Endodermal cell (in vitro differentiated cells): ENCODE measurements at places on chromosomes 5 and 9. TPM values are rescaled to one million over a fixed set of nuclear protein-coding genes. Genes with fewer than 3 reads are reported as not detected.

GRCh38 chr5:127562252-127562651 is 44.8 kb downstream of the PRRC1 start:
- peak; percentile 79 for DNase-seq

DNA sequence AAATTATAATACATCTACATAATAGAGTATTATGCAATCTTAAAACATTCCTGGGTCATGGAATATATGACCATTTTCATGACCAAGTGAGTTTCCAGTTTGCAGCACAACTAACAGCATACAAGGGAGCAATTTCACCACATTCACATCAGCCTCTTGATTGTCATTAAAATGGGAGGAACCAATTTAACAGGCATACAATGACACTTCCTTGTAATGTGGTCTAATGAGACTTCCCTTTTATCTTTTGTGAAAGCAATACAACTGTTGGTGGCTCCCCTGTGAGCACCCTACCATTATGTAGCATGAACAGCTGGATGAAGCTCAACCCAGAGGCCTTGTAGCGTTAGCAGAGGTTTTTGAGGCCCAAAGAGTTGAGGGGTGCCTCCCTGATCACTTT is 13.6 kb upstream of the TMOD1 start:
- DNase-seq, result no peak

DNA sequence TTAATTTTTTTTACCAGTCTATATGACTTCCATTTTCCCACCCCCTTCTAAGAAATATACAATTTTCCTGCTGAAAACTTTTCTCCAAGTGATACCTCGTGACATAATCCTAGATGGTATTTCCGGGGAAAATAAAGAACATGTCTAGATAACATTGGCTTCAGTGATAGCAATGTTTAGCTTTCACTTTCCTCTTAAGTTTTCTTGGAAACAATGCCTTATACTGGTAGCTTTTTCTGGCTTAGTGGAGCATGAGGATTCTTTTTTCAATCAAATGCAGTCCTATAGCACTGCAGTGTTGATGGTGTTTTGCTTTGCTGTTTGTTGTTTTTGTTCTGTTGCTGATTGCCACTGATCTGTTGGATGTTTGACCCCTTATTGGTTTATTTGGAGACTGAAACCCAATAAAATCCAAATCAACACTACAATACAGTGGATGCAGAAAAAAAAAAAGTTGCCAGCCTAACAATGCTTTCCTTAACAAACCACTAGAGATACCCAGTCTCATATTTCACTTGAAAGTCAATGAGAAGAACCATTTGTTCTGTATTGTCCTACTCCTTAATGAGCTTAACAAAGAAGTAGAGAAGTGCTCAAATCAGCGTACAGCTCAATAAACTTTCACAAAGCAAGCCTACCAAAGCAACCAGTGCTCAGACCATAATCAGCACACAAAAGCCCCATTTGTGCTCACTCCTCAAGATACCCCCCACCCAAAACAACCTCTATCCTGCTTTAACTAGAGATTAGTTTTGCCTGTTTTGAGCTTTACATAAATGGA is 74.2 kb upstream of the GRAMD2B start:
- DNase-seq, result no peak

Gene SEMA5A
- 69.4 to 93.3 TPM (median 77.8 TPM) in 3 replicates for total RNA-seq

DNA sequence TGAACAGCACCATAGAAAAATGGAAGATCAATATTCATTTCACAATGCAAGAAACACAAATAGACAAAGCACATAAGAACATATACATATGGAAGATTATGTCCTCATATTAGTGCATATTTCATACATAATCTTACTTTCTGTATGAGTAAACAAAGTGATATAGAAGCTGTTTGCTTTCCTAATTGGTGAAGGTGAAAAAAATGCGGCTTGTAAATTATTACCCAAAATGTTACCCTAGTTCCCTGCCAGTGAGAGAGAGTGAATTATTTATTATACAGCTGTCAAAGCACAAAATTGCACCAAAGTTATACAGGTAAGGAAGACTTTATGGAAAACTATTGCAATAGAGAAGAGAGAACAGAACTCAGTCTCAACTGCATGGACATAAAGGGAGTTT is 1485.0 kb upstream of the CDH9 start:
- no peak for DNase-seq

Gene ARHGEF28
- 0.61 and 0.92 TPM in 2 replicates for total RNA-seq

Gene ITK
- 0.38 to 0.40 TPM in 2 of 3 replicates, not detected in the other for total RNA-seq

- DNase-seq, result no peak
Measured at GRCh38 chr5:5437227-5438172, 15.0 kb downstream of the ICE1 start.

Gene ECM2
- total RNA-seq, result 1.2 to 3.4 TPM (median 1.8 TPM) in 3 replicates

DNA sequence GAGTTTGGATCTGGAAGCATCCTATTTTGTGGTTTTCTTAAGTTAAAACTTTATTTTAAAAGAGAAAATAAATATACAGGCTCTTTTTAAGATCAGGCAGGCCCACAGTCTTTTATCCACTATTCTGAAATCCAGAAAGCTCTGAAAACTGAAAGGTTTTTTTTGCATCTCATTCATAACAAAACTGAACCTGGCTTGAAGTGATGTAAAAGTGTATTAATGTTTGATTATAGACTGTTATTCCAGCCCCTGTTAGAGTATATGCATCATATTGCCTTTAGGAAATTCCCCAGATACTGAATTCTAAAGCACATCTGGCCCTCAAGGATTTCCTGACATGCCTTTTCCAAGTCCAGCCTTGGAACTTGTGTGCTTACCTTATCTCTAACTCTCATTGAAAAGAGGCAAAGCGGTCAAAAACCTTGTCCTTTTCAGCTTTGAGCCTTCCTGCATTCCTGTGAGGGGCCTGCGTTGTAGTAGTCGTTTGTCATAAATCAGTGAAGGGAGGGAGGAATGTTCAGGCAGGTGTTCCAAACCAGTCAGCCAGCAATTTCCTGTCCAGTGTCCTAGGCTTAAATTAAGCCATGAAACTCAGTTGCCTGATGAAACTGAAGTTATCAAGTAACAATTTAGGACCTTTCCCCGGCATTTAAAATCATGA is 110.4 kb downstream of the TLE4 start:
- no peak for DNase-seq

GRCh38 chr5:92283521-92283920 is 900.4 kb upstream of the ARRDC3 start:
- no peak for DNase-seq

DNA sequence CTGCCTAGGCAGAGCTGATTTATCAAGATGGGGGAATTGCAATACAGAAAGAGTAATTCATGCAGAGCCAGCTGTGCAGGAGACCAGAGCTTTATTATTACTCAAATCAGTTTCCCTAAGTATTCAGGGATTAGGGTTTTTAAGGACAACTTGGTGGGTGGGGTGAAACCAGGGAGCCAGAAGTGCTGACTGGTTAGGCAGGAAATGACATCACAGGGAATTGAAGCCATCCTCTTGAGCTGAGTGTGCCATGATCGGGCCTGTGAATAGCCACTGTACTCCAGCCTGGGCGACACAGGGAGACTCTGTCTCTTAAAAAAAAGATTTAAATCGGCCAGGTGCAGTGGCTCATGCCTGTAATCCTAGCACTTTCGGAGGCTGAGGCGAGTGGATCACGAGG is 45.3 kb upstream of the CDK5RAP2 start:
- DNase-seq, result no peak

GRCh38 chr9:77563174-77563573 is 84.9 kb downstream of the GNA14 start:
- no peak for DNase-seq

- no peak for DNase-seq
Measured at GRCh38 chr5:74073257-74073656, 447.3 kb downstream of the ARHGEF28 start.

DNA sequence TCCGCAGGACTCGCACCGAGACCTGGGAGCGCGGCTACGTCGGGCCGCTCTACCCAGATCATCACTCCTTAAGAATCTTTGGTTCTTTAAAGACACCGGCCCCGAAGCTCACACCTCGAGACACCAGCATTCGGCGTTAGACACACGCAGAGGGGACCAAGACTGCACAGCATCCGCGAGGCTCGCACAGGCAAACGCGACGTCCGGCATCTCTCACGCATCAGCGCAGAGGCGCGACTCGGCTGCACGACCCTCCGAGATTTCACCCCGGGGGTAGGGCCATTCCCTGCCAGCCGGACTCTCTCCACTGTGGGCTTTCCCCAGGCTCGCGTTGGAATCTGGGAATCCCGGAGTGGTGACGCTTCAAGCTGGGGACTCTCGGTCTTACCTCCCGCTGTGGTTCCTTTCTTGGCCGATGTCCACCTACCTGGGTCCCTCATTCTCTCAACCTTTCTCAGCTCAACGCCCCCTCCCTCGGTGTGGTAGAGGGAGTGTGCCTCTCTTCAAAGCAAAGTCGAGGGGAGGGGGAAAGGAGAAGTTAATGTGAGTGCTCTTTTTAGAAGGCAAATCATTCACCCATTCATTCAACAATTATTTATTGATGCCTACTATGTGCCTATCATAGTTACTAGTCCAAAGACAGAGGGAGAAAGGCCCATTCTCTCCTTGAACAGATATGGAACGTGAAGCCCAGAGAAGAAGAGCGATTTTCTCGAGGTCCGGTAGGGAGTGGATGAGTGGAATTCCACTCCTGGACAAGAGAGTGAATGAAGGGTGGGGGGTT is 1.3 kb upstream of the HAND1 start:
- peak; percentile 71 for DNase-seq

GRCh38 chr5:24703934-24704333 is 59.2 kb upstream of the CDH10 start:
- no peak for DNase-seq

- DNase-seq, result no peak
Measured at GRCh38 chr5:81251922-81252321, 18.8 kb downstream of the CKMT2 start.

GRCh38 chr5:108720391-108720790 is 27.3 kb upstream of the FER start:
- no peak for DNase-seq

DNA sequence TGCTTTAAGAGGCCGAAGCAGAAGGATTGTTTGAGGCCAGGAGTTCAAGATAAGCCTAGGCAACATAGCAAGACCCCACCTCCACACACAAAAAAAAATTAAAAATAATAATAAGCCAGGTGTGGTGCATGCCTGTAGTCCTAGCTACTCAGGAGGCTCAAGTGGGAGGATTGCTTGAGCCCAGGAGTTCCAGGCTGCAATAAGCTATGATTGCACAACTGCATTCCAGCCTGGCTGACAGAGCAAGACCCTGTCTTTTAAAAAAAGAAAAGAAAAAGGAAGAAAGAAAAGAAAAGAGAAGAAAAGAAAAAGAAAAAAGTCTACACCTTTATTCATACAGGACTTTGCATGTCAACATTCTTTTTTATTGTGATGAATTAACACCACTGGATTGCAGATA is 2125.8 kb downstream of the MAT2B start:
- no peak for DNase-seq

Gene PCDHGA5
- 1.9 and 3.0 TPM in 2 replicates for total RNA-seq

DNA sequence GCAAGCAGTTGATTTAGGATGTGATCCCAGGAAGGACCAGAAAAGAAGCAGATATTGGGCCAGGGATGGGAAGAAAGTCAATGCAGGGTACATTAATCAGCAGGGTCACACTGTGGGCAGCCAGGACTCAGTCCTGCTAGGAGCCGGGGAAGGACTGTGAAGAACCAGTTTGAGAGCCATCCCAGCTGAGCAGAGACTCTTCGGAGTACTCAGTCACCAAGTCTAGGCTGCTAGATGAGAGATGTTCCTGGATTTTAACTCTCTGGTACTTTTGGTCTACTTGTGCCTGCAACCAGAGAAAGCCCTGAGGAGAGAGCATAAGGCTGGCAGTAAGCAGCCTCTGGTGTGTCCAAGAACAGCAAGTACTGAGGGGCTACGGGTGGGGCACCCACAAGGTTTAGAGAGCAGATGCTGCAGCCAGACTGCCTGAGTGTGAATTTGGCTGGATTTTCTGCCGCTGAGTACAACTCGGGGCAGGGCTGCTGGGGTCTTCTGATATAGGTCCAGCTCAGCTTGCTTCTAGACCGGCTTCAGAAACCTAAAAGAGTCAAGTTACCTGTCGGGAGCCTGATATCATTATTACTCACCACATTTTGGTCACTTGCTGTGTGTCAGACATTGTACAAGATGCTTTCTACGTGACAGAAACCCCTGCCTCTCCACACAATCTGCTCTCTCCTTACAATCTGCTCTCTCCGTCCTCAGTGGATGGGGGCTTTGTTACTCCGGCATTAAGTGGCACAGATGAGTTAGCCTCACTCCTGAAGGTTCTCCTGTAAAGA is 250.2 kb upstream of the GAS1 start:
- no peak for DNase-seq

DNA sequence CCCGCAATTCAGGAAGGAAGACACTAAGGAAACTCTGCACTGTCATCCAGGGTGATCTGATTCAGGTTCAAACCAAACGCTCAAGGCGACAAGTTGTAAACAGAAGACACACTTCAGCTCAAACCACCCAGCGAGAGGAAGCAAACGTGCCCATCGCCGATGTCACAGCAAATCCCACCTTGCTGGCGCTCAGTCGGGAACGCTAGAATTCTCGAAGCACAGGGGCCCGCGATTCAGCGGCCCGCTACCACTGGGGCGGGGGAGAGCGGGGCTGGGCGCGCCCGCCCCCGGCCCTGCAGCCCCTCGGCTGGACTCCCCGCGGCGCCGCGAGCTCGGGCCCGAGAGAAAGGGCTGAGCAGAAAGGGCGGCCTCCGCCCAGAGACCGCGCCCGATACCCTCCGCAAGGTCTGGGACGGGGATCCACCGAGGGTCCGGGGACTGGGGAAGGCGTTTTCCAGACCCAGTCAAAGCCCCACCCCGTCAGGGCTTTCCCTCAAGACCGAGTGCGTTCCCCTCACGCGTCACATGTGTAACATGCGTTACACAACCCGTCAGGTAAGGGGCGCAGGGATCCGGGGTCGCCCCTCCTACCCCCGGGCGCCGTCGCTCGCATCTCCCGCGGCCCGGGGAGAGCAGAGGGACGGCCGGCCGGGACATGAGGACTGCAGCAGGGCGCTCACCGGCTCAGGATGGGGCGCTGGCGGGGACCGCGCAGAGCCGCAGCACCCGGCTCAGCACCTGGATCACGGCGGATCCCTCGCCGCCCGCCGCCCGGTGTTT is 469 bp downstream of the AGTPBP1 start:
- peak; percentile 83 for DNase-seq

GRCh38 chr9:137034709-137035506 is 3.0 kb upstream of the FUT7 start:
- DNase-seq, result peak; percentile 95
